ENCODE measurements at places on chromosomes 13 and 19.

- no peak for DNase-seq
Measured at GRCh38 chr19:41735071-41735600, 20.2 kb upstream of the CEACAM6 start.

GRCh38 chr13:101242720-101243119, 173.6 kb downstream of the NALCN start:
- DNase-seq, result no peak

DNA sequence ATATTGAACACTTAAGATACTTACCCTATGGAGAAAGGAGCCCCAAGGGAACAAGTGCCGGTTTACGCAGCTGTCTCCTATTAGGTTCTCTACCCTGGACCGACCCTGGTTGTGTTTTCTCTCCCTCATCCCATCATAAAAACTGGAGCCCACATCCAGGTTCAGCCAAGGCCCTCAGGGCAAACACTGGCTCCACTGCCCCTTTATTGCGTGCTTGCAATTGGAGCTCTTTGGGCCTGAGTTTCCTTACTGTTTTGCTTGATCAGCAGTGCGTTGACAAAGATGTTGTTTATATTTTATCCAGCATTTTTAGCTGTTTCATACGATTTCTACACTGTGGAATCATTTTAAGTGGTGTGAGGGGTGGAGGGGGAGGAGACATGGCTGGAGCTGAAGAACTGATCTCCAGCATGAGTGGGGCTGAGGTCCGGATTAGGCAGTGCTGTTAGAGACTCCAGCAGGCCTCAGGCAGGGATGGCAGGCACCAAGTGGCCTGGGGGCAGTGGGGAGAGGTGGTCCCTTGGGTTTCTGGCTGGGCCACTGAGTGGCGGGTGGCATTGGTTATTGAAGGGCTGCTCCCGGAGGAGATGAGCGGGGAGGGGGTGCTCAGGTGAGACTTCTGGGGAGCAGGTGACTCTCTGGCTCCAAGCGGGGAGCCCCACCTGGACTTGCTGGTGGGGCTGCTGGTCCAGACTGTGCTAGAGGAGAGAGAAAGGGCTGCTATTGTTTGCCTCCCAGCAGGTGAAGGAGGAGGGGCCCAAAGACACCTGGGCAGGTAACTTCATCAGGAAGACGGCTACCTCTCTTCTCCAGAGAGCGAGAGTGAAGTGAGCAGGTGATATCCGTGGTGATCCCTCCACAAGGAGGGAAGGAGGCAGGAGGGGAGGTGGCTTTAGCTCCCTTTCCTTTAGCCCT, 62.4 kb upstream of the RNF113B start:
- no peak for DNase-seq

DNA sequence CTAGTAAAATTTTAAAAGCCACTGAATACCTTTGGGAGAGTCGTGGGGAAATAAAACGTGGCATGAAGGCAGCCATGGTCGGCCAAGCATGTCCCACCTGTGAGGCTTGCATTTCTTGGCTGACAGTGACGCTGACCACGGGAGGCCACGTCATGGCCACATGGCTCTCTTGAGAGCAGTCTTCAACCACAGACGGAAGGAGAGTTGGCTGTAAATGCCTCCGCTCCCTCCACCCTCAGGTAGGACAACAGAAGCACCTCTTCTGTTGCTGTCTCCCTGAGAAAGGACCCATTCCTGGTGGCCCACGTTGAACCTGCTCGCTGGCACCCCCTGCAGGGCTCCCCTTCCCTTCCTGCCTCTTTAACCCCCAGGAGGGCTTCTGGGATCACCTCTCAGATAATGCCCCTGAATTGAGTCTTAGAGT, 10.6 kb upstream of the LRRC25 start:
- no peak for DNase-seq

DNA sequence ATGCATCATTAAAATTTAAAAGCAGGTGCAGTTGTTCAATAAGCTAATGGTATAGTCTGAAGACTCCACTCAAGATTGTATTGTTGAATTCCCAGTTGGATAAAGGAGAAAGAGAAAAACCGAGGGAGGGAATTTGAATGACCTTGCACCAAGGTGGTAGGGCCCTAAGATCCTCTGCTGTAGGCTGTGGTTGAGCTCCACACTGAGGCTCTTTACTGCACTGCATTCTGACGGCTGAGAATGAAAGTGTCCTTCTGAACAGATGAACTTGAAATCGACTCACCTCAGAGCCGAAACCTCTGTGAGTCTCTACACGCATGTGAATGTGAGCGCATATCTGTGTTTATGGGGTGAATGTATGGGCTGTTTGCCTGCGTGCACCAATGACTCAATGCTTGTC, 388.9 kb upstream of the DACH1 start:
- no peak for DNase-seq

GRCh38 chr13:44331446-44331845, 42.2 kb upstream of the SERP2 start:
- DNase-seq, result no peak

DNA sequence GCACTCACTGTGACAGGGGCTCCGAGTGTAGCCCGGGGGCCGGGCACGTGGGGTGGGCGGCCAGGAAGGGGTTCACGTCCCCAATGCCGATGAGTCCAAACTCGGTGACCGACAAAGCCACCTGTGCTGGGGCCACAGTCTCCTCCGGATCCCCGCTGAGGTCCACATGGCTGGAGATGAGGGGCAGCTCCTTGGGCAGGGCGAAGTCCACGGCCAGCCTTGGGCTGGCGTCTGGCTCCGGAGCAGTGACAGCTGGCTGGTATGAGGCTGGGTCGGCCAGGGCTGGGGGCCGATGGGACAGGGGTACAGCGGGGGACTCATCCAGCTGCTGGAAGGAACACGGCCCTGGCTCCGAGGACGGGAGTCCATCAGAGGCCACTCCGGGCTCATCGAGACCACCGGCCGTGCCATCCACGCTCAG, 15.9 kb upstream of the PLPP2 start:
- no peak for DNase-seq

DNA sequence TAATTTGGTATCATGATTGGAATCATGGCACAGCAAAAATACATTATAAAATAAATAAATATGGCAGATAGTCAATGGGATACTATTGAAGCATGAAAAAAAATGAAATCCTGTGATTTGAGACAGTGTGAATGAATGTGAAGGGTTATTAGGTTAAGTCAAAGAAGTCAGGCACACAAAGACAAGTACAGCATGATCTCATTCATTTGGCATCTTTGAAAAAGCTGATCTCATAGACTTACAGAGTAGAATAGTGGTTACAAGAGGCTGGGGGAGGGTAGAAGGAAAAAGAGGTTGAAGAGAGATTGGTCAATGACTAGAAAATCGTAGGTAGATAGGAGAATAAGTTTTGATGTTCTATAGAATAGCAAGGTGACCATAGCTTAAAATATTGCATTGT, 295.1 kb upstream of the SLITRK5 start:
- DNase-seq, result no peak

DNA sequence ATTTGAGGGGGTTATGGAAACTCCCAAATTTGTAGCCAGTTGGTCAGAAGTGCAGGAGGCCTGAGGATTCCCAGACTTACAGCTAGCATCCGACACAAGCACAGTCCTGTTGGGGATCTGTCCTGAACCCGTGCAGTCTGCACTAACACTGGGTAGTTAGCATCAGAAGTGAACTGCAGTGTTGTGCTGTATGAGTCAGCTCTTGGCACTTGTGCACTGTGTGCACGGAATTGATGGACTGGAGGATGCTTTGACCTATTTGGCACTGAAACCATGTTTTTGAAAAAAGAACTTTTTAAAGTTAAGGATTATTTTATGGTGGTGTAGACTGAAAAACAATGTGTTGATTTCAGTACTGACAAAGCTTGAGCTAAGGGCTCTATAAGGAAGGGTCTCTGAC, 279.0 kb downstream of the NHLRC3 start:
- no peak for DNase-seq

GRCh38 chr19:43777163-43777695, 3.5 kb downstream of the KCNN4 start:
- DNase-seq, result no peak

DNA sequence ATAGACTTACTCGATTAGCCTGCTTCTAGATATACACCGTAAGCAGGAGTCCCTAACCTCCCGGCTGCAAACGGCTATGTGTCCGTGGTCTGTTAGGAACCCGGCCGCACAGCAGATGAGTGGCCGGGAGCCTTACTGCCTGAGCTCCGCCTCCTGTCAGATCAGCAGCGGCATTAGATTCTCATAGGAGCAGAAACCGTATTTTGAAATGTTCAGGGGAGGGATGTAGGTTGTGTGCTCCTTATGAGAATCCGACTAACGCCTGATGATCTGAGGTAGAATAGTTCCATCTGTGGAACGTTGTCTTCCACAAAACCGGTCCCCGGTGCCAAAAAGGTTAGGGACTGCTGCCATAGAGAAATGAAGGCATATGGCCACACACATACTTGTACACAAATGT, 1491.9 kb downstream of the SLITRK5 start:
- DNase-seq, result peak; percentile 9

DNA sequence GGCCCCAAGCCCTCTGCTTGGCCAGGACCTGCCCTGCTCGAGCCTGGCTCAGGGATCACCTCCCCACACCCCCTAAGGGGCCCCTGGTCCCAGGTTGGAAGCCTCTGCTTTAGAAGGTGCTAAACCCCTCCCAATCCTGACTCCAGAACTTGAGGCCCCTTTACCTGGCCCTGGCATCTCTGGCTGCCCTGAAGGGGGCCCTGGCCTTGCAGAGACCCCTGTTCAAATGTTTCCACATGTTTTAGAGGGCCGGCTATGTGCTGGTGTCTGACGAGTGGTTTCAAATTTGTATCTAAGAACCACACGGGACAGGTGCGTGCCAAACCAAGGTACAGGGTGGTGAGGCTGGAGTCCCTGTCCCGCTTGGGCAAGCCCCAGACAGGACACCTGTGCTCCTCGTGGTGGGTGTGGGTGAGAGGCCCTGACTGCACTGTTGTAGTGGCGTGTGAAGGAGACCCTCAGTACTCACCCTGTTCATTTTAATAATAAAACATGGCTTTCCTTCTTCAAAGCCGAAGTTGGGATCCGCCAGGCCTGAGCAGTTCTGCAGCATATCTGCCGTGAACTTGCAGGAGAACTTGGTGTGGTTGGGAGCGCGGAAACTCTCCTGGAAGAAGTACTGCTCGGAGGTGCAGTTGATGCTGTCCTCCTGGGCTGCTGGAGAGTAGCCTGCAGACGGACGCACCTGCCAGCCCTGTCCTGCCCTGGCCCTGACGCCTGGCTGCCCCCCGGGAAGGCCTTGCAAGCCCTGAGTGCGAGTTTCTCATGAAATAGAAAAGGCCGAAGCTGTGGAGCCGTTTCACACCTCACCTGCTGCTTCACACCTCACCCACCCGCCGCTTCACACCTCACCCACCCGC, 5.4 kb downstream of the ATP4B start:
- no peak for DNase-seq

- DNase-seq, result no peak
Measured at GRCh38 chr19:12733369-12734214, 892 bp downstream of the TRIR start.

- DNase-seq, result no peak
Measured at GRCh38 chr19:48090281-48090802, 20.3 kb downstream of the PLA2G4C start.

DNA sequence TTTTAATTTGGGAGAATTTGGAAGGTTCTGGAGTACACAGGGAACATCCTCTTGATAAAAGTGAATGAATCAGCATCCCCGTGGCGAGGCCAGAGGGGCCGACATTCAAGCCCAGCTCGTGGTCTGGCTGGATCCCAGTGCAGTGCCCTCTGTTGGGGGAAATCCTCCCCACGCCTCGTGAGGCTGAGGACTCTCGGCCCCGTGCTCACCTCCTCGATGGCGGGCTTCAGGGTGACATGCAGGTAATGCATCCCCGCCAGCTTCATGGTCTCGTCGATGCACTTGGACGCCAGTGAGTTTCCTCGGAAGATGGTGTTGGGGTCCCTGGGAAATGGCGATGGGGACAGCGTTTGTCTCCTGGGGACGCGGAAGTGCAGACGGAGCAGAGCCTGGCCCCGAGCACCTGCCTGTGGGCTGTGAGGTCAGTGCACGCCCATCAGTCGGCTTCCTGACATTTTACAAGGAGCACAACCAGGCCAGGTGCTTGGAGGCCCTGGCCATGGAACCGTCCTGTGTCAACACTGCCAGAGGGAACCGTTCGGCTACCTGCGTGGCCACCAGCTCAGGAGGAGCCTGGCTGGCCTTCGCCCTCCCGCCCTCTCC, 43.3 kb upstream of the C13orf46 start:
- DNase-seq, result no peak

- no peak for DNase-seq
Measured at GRCh38 chr19:56294549-56294948, 20.1 kb downstream of the ZSCAN5A start.

DNA sequence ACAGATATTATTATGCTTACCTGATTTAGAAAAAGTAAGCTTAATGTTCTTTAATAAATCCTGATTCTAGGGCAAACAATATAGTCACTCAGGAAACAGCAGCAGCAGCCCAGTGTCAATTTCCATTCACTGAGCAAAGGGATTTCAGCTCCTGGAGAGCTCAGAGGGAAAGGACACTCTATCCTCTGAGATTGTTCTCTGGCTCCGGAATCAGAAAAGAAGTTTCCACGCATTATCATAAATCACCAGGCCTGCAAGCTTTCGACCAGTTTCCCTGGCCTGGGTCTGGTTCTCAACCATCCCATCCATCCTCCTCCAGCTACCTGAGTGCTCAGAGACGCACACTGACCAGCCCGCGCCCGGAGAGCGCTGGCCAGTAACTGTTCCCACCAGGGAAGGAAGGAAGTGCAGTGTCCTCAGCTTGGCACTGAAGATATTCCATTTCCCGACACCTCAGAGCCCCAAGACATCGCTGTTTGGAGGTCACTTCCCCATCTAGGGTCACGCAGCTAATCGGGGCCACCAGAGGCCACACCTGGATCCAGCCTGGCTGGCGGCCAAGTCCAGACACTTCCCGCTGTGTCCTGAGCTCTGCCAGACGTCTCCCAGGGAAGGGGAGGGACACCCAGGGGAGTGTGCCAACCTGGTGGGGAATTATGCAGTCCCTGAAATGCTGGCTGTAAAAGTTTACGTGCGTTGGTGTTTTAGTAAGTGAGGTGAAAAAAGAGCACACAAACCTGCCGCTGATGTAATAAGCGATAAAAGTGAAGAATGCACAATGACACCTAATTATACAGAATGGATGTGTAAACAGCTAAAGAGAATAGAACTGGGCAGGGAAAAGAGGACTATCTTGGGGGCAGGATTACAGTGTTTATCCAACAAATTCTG, 29.1 kb downstream of the EPS15L1 start:
- no peak for DNase-seq

DNA sequence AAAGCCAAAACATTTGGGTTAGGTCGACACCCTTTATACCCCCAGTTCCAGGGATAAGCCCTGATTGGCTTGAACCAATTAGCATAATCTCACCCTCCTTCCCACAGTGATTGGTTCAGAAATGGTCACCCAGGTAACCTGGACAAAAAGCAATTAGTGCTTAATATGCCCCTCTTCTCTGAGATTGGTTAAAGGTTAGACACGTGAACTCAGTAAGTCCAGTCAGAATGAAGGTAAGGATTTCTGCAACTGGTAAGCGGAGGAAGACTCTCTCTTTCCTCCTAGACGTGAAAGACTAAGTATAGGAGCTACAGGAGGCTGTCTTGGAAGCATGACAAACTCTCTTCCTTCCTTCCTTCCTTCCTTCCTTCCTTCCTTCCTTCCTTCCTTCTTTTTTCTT, 1.3 kb upstream of the PNMA8C start:
- DNase-seq, result no peak
